Stimulated activated CD4-positive, alpha-beta T cell treated with anti-CD3 and anti-CD28 coated beads, TNF-alpha, amount 100 ng/mL, for 1 hour (primary cell): ENCODE measurements at places on chromosomes 12 and 14.

GRCh38 chr14:51697848-51698247 is 46.1 kb downstream of the FRMD6 start:
- DNase-seq: no peak

GRCh38 chr14:100474196-100474595 is 113.0 kb downstream of the BEGAIN start:
- DNase-seq: no peak

GRCh38 chr12:42023733-42024494 is 120.8 kb downstream of the GXYLT1 start:
- DNase-seq: peak; percentile 15

DNA sequence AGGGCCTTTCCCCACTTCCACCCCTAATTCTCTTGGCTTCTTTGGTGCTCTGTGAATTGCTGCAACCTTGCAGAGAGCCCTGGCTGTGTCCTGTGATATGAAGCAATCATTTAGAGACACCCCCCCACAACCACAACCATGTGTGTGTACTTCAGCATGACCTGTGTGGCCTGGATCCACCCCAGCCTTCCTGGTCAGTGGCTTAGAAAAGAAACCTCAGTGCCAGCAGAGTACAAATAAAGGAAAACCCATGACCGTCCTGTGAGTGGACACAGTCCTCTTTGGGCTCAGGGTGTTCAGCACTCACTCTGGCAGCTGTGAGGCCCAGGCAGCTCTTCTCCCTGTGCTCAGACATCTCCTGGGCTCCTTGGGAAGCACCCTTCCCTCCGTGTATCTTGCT is 206.6 kb upstream of the DIO3 start:
- no peak for DNase-seq

DNA sequence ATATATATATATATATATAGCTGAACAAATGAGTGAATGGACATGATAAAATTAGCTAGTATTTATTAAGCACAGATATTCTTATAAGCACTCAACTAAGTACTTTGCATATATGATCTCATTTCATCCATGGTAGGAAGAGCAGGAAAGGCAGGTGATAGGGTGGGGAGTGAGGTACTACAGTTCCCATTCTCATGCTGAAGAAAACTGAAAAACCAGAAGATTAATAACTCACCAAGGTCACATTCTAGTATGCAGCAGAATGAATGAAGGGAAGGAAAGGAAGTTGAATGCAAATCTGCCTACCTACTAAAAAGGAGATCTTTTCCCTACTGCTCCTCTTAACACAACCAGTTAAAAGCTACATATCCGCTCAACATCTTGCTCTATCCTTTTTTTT is 298.1 kb upstream of the TMPO start:
- no peak for DNase-seq

- DNase-seq: no peak
Measured at GRCh38 chr14:22536853-22537338, 52.1 kb downstream of the DAD1 start.

- no peak for DNase-seq
Measured at GRCh38 chr12:71108355-71108754, 49.4 kb downstream of the TSPAN8 start.

DNA sequence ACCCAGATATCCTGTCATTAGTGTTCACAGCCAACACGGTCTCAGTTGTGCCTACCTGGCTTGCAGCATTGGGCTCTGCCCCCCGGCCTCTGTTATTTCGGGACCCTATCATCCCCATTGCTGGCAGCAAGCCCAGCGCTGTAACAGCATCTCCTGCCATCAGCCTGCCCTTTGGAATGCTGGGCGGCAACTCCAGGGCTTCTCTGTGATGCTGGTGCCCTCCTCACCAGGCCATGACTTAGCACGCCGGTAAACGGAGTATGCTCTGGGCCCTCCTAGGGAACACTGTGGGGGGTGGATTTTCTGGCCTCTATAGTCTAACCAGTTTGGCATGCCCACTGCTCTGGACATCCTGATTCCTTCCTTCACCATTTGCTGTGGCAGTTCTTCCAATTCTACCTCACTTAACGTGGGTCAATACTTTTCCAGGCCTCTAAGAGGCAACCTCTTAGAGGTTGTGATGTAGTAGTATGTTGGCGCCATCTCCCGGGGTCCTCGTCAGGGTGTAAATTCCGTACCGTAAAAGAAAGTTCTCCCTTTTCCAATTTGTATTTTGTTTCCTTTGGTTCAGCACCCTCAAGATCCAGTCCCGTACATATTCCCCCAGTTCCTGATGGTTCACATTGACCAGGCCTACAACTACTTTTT is 80.0 kb downstream of the SINHCAF start:
- no peak for DNase-seq

- DNase-seq: no peak
Measured at GRCh38 chr12:56078931-56079722, 838 bp upstream of the ERBB3 start.

- no peak for DNase-seq
Measured at GRCh38 chr14:95690815-95691214, 4.6 kb downstream of the TCL1B start.

DNA sequence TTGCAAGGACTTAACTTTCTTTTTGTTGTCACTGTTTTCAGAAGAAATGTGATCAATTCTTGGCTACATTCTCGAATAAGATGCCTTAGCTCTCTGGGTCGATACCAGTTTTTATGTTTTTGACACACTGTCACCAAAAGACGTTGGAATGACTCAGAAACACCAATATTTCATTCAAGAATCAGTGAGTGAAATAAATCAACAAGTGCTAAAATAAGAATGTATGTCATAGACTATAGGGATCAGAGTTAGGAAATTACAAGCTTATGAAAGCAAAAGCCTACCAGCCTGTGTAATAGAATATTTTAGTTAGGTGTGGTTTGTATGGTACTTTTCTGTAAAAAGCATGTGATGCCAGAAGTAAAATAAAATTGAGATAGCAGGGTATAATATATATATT is 17.8 kb downstream of the PPHLN1 start:
- no peak for DNase-seq

DNA sequence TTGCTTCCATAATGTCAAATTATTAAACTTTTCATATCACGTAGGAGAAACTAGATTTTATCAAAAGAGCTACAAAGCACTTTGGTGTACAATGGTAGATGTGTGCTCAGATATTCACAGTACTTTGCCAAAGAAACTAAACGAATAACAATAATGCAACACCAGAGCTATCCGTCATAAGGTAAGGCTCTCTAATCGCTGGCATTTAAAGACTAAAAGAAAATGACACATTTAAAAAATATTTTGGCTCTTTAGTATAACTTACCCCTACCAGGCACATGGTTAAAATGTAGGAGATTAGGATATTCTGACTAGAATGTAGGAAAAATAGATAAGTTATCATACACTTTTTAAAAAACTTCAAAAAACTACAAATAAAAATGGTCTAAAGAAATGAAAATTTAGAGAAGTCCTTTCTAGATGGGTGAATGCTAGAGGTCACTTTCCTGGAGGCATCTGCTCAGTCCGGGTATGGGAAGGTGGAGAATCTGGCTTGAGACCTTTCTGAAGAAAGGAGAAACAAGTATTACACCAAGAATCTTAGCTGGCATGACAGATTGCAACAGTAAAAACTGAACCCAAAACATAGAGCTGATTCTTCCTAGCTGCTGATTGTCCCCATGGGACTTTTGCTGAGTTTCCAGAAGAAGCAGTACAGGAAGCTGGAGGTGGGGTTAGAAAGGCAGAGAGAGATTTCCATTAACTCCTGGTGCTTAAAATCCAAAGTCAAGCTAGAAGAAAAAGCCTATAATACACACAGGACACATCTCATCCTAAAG is 67.9 kb downstream of the FAR2 start:
- no peak for DNase-seq

GRCh38 chr12:80709811-80710726 is 2.6 kb downstream of the MYF6 start:
- no peak for DNase-seq

DNA sequence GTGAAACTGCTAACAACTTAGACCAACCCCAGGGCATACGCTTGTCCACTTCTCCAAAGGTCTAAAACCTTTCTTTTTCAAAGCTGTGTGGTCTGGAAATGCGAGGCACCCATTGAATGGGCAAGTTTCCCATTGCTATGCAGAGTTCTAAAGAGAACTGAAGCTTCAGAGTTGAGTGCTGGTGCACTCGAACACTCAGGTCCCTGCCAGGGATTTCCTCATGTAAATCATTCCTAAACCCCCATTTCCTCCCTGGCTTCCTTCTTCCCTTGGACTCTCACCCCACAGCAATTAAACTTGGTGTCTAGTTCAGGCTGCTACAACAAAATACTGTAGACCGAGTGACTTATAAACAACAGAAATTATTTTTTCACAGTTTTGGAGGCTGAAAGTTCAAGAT is 2.2 kb upstream of the PXN start:
- DNase-seq: no peak

GRCh38 chr12:2593045-2593444 is 201.7 kb upstream of the FKBP4 start:
- DNase-seq: no peak

DNA sequence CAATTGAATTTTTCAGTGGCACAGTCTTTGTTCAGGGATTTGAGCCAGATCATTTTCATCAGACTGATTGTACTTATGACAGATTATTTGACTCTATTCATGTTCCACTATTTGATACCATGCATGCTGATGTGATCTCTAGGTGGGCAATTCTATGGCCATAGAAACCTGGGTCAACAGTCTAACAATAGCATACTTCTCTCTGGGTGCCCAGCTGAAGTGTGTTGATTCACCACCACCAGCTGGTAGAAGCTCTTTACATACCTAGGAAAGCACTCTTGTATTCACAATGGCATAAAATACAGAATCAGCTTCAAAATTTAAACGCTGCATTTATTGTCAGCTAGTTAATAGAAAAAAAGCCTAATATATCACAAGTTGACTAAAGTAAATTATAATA is 90.2 kb upstream of the TMTC2 start:
- DNase-seq: no peak

- DNase-seq: peak; percentile 25
Measured at GRCh38 chr14:99389174-99389826, 91.4 kb downstream of the SETD3 start.

- no peak for DNase-seq
Measured at GRCh38 chr12:120090206-120090605, 26.3 kb downstream of the RAB35 start.

DNA sequence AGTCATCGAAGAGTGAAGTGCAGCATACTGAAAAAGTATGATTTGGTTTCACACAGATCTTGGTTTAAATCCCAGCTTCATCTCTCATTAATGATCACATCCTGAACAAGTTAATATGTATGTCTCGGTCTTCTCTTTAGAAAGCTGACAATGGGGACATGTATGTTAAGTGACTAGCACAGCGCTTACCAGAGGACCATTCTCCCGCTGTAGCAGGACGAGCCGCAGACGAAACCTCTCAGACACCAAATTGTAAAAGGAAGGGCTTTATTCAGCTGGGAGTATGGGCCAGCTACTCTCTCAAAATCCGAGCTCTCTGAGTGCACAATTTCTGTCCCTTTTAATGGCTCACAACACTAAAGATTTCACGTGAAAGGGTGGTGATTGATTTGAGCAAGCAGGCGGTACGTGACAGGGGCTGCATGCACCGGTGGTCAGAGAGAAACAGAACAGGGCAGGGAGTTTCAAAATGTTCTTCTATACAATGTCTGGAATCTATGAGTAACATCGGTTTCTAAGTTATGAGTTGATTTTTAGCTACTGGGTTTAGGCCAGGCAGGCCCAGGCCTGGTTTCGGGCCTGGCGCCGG is 682.4 kb downstream of the DIO2 start:
- DNase-seq: no peak

GRCh38 chr12:54039417-54040147 is 6.7 kb downstream of the HOXC5 start:
- DNase-seq: no peak

- no peak for DNase-seq
Measured at GRCh38 chr12:52916216-52916615, 11.3 kb upstream of the KRT8 start.

DNA sequence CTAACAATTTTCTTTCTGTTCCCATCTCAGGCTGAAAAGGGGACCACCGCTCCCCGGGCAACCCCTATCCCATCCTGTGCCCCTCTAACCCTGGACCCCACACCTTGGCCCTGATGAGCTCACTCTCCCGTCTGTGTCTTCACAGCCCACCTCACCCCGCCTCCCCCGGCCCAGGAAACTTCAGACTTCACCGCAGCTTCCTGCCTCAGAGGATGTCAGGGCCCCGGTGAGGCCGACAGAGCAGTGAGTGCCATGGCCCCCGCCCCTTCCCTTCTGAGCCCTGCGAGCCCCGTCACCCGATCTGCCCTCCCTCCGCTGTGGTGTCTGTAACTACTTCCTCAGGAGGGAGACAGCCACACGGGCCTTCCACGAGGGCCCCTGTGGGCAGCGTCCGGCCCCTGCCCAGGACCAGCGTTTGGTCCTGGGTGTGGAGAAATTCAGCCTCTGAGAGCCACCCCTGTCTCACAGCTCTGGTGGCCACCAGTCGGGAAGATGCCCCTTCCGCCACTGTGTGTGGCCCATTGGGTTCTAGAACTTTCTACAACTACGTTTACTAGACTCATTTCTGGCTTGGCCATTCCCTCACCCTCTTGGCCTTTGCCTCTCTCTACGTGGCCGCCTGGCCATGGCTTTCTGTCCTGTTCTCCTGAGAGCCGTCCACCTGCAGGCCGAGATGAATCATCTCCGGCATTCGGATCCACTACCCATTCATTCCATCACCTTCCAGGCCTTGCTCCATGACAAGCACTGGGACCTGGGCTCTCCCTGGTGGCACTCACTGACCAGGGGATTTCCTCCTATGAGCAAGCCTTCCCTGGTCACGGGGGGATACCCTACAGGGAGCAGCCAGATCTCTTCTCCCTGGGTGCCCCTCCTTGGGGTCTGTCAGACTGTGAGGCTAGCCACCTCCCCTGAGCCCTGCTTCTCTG is 3.4 kb downstream of the RHOF start:
- peak; percentile 86 for DNase-seq

DNA sequence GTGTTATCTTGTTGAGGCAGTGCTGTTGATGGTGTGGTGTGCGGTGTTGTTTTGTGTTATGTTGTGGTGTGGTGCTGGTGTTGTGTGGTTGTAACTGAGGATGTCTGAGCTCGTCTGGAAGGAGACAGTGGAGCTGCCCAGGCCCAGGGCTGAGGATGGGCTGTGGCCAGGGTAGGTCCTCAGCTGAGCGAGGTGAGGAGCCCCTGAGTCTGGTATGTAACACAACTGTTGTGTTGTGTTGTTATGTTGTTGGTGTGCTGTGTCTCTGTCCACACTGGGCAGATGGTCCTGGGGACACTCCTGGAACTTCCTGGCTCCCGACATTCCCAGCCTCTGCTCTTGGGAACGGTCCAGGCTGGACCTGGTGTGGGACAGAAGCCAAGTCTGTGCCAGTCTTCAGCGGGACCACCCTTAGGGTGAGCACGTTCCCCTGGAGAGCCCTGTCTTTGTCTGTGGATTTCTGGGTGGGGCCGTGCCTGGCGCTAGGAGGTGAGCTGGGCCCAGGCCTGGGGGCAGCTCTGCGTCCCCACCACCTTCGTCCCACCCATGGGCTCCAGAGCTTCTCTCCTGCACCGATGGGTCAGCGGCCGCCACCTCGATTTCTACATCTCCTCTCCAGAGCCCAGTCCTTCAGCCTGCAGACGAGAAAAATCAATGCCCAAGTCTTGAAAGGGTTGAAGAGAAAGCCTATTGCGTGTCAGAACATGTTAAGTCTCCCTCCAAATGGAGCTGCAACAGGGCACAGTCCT is 27.4 kb upstream of the SFSWAP start:
- DNase-seq: no peak
